ENCODE measurements at places on chromosomes 6 and 20.

GRCh38 chr6:138652824-138653223 lies 120.7 kb upstream of the CCDC28A start:
- no peak for DNase-seq

DNA sequence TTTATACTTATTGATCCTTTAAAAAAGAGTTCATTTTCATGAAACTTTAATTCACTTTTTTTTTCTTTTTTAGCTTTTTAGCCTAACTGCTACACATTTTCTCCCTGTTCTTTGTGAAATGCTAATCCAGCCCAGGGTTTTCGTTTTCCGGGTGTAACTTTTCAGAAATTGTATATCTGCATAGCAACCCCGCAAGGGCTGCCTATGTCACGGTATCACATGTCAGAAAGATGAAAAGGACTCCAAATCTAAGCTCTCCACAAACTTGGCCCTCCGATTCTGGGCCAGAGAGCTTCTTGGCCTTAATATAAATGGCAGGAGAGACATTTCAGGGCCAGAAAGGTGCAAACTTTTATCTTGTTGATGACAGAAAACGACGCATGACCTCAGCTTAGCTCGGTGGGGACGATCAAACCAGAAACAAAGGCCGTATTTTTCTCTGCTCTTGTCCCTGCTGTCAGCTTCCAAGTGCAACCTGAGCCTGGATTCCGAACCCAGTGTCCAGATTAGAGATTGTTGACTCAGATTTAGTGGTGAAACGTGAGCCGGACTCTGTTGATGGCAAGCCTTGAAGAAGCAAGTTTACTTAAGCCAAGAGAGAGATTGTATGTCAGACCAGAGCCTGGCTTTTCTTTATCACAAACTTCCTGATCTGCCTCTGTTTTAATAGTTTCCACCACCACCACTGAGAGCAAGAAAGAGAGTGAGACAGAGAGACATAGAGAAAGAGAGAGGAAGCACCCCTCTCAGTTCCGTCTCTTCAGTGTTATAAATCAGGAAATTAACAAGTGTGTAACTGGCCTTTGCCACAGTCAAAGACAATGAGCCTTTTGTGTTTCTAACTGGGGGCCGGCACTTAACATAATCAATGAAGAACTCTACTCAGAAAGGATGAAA lies 157.8 kb downstream of the SCML4 start:
- no peak for DNase-seq

DNA sequence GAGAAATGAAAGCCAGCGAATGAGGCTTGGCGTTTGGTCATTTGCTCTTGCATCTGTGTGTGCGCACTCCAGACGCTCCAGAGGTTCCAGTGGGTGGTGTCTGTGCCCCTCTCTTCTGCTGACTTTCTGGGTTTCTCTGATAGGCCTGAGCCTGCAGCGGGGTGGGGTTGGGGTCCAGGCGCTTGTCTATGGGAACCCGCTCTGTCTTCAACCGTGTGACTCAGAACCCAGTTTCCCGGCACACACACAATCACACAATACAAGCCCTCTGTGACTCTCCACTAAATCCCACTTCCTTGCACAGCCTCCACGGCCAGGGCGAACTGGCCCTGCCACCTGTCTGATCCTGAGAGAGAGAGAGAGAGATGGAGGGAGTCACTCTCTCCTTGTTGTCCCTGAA lies 24.6 kb downstream of the RBM38 start:
- no peak for DNase-seq

DNA sequence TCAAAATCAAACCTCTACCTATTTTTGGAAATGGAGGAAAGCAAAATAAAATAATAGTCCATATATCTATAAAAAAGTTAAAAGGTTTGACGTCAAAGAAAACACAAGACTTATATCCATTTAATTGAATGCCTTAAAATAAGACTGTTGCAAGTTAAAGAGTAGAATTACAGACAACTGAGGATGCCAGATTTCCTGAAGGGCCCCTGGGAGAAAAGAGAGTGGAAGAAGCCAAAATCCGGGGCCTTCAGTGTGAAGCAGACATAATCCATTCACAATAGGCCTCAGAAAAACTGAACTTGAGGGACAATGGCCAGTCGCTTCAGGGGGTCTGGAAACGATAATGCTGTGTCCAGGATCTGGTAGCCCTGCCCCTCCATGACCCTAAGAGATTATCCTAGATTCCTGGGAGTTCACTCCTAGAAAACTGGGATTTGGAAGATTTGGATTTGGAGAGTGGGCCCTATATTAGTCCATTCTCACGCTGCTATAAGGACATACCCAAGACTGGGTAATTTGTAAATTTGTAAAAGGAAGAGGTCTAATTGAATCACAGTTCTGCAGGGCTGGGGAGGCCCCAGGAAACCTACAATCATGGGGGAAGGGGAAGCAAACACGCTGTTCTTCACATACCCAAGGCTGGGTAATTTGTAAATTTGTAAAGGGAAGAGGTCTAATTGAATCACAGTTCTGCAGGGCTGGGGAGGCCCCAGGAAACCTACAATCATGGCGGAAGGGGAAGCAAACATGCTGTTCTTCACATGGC lies 94.0 kb upstream of the SLC2A12 start:
- no peak for DNase-seq

All from AG04449 (cell line).